Right renal cortex interstitium (tissue), 3 donors: ENCODE measurements at places on chromosomes 1 and 21. TPM values are rescaled to one million over a fixed set of nuclear protein-coding genes. Genes with fewer than 3 reads are reported as not detected.

GRCh38 chr1:56451491-56451890 lies 127.9 kb downstream of the PLPP3 start:
- no peak for DNase-seq

PCSK9 gene
- polyA plus RNA-seq, result 1.1 TPM

GRCh38 chr21:45404730-45405270 lies at the start of gene COL18A1:
Gene COL18A1, plus strand, starts transcription at chr21:45405165. Its CDS starts 66 bp downstream, at chr21:45405231.
- no peak for DNase-seq

DNA sequence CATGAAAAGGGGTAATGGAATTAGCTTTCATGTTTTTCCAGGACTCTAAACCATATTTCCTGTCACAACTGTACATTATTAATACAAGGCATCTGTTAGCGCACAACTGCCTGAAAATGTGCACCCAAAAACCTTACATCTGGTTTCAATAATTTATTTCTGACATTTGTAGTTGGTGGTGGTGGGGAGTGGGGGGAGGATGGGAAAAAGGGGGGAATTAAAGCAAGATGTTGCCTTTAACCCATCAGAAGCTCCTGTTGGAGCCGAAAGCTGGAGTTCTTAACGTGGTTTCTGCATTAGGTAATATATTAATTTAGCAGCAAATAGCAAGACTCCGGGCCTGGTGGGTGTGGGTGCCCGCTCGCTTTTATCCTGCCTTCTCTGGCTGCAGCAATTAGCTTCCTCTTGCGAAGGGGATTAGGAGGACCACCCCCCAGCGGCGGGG lies 36.9 kb upstream of the HHAT start:
- DNase-seq, result no peak

DNA sequence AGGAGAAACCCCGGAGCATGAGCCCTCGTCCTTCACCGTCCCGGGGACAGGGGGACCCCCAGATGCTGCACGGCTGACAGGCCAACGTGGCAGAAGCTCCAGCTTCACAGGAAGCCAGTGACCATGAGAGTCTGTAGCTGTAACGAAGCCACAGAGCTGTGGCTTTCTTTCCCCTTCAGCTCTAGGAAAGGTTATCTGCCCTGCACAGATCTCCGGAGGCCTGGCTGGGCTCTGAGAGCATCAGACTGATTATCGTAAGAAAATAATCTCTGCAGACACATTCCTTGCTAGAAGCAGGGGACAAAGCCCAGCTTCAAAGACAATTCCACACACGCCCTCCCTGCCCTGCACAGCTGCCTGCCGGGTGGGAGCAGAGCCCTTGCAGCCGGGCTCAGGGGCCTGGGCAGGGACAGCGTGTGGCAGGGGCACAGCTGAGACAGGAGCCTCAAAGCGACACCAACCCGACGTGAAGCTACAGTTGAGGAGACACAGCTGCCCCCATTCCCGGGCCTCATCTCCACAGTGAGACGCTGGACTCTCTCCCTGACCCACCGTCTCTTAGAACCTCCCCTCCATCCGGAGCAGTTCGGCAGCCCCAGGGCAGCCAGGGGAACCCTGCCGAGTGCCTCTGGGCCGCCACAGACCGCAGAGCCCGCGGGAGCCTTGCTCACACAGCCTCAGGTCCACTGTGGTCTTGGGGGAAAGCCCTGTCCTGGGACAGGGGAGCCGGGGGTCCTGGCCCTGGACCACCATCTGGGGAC lies 30.6 kb downstream of the POFUT2 start:
- DNase-seq, result no peak

GRCh38 chr21:21029164-21029563 lies 31.0 kb downstream of the NCAM2 start:
- no peak for DNase-seq

DNA sequence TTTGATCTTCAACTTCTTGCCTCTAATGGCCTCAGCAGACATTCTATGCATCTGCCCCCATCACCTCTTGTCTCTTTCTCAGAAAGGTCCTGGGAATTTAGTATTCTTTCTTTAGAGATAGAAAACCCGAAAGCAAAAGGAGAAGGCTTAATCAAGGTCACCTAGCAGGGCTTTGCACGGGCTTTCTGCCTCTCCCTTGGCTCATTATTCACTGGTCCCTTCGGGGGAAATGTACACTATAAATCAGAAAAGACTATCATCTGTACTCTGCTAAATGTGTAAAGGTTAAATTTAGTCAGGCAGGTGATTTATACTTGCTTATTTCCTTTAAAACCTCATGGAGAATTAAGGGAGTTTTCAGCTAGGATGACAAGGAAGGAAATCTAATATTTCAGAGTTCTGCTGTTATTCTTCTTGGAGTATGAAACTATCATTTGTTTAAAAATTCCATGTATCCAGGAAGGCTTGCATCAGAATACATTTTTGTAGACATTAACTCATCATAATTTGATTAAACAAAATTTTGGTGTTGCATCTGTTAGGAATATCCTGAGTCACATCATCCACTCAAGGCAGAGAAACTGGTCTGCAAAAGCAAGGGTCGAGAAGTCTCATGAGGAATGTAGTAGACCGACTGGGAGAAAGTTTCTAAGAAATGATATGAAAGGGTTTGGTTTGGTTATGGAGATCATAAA lies 124.6 kb downstream of the GABPA start:
- DNase-seq, result no peak
